Karpas-422 (cell line): ENCODE measurements at places on chromosomes 2 and 18. TPM values are rescaled to one million over a fixed set of nuclear protein-coding genes. Genes with fewer than 3 reads are reported as not detected.

Gene PLEKHH2
- not detected in 2 replicates for total RNA-seq

Gene SLC5A6
- total RNA-seq: 23.7 and 38.4 TPM in 2 replicates

Gene TMEM169
- not detected in 2 replicates for total RNA-seq

DNA sequence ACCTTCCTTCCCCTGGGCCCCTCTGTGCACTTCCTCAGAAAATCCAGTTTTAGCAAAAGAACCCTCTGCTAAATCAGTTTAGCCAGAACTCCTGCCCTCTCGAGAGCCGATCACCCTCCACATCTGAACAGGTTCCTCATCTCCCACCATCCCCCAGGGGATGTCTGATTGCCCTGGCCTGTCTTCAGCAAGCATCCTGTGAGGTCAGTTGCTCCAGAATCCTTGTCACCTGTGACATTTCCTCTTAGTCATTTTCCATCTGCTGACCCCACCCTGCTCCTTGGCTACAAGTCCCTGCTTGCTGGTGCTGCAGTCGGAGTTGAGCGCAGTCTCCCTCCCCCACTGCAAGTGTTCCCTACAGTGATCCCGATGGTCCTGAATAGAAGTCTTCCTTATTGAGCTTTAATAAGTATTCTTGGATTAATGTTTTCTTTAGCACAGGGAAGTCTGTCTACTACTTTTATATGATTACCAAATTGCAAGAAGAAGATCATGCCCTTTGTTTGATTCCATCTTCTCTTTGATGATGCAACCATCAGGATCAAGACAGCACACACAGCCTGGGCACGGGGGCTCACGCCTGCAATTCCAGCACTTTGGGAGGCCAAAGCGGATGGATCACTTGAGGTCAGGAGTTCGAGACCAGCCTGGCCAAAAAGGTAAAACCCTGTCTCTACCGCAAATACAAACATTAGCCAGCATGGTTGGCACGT is 30.9 kb upstream of the UBE2F start:
- no peak overlapping the region for H3K4me3 ChIP-seq
- H3K27me3 ChIP-seq: no peaks in the 10 kb centered on the region
- H3K36me3 ChIP-seq: no peaks in the 10 kb centered on the region
- no peak for DNase-seq
- no peak overlapping the region for H3K27ac ChIP-seq
- no peaks in the 10 kb centered on the region for H3K4me1 ChIP-seq

GRCh38 chr18:46715062-46715461 is 41.8 kb downstream of the ST8SIA5 start:
- peaks cover 43% of the 10 kb centered on the region for H3K4me1 ChIP-seq
- no peaks in the 10 kb centered on the region for H3K36me3 ChIP-seq
- no peak overlapping the region for H3K27ac ChIP-seq
- no peak overlapping the region for H3K4me3 ChIP-seq
- no peak for DNase-seq
- no peaks in the 10 kb centered on the region; the same call in 1 of the 2 replicates for H3K27me3 ChIP-seq

- no peak overlapping the region for H3K27ac ChIP-seq
- no peaks in the 10 kb centered on the region for H3K27me3 ChIP-seq
- no peak for DNase-seq
- no peak overlapping the region for H3K4me3 ChIP-seq
Observed at GRCh38 chr2:6368281-6368680, 497.4 kb downstream of the CMPK2 start.

GRCh38 chr2:45496869-45497268 is 114.2 kb downstream of the SRBD1 start:
- peak overlapping the region; percentile 27 for H3K27ac ChIP-seq
- no peaks in the 10 kb centered on the region for H3K27me3 ChIP-seq
- no peak overlapping the region for H3K4me3 ChIP-seq
- no peak for DNase-seq
- no peaks in the 10 kb centered on the region for H3K36me3 ChIP-seq
- peaks cover 53% of the 10 kb centered on the region for H3K4me1 ChIP-seq

DNA sequence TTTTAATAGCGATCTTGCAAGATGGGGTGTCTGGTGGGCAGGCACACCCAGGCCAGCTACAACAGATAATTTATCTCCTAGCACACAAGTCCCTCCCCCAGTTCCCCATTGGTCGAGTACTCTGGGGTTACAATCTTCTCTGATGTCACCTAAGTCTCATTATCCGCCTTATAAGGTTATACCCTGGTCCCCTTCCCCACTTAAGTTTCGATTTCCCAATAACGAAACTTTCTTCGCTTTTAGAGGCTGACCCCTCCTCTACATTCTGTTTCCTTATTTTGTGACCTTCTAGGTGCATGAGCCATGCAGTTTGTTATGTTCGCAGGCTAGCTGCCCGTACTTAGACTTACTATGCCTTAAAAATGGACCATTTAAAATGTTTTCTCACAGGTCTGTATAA is 180.1 kb downstream of the CAPN13 start:
- H3K27ac ChIP-seq: no peak overlapping the region
- H3K36me3 ChIP-seq: no peaks in the 10 kb centered on the region

GRCh38 chr2:189391201-189391600 is 50.1 kb upstream of the WDR75 start:
- no peaks in the 10 kb centered on the region for H3K27me3 ChIP-seq
- no peaks in the 10 kb centered on the region for H3K4me1 ChIP-seq
- no peaks in the 10 kb centered on the region for H3K36me3 ChIP-seq
- H3K4me3 ChIP-seq: no peak overlapping the region
- no peak for DNase-seq

DNA sequence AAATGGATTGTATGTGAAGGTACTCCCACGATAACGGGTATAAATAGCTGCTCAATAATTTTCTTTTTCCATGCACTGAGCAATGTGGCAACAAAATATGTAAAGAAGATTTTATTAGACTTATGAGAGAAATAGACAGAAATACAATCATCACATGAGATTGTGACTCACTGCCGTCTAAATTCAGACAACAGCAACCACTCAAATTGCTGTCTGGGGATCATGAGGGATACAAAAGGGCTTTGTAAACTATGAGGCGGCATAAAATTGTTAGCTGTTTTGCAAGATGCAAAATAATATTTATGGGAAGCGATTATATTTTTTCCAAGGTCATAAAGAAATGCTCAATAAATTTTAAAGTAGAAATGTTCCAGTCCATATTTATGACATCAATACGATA is 259.1 kb upstream of the AGAP1 start:
- no peak overlapping the region for H3K27ac ChIP-seq
- no peaks in the 10 kb centered on the region for H3K27me3 ChIP-seq
- H3K4me3 ChIP-seq: no peak overlapping the region
- no peaks in the 10 kb centered on the region for H3K4me1 ChIP-seq
